ENCODE measurements at places on chromosomes 2 and 18.
A peak's percentile ranks its signal among the peaks of the same experiment; 100 is the strongest.

GRCh38 chr2:74833418-74834233 is at the start of gene HK2:
Gene HK2 (plus strand): TSS chr2:74834127. CDS start chr2:74834581, 454 bp downstream.
- peak; percentile 58 for DNase-seq

GRCh38 chr2:100160396-100160795 is 18.0 kb upstream of the AFF3 start:
- no peak for DNase-seq

- DNase-seq, result no peak
Observed at GRCh38 chr2:69947325-69947931, 14.0 kb downstream of the ASPRV1 start.

DNA sequence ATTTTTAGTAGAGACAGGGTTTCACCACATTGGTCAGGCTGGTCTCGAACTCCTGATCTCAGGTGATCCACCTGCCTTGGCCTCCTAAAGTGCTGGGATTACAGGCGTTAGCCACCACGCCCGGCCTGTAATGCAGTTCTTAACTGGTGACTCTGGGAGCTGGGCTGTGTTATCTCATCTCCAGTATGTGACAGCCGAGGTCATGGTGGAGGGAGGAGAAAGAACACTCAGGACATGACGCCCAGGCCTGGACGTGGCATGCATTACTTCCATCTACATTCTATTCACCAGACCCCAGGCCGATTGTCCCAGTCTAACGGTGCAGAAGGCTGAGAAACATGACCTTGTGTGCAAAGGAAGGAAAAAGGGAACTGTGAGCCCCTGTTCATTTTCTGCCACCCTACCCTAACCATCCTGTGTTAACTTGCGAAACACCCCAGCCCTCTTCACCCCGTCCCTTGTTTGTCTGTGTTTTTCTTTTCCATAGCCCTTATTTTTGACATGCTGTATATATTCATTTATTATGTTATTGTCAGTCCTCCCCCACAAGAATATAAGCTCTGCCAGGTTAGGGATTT is 88.1 kb upstream of the ASAP2 start:
- DNase-seq, result no peak

GRCh38 chr2:85288244-85288725 is 39.5 kb downstream of the TGOLN2 start:
- peak; percentile 59 for DNase-seq

GRCh38 chr2:186911551-186912085 is 62.6 kb upstream of the ZSWIM2 start:
- DNase-seq, result no peak

DNA sequence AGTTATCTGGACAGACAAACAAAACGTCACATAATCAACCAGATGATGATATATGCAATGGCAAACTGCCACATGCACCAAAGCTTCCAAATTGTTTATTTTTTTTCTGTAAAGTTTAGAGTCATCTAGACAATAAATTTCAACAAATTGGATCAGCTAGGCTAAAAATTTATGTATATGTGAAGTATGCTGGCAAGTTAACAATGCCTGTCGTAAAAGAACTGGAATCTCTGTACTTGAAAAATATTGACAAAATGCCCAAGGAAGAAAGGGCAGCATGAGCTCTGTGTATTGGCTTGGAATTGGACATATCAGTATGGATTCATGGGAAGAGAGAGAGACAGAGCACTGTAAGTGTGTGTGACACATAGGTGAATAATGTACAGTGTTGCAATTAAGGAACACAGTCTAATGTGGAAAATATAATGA is 309.8 kb downstream of the ERBB4 start:
- no peak for DNase-seq

GRCh38 chr2:218305383-218305782 is 13.1 kb upstream of the TMBIM1 start:
- DNase-seq, result no peak

DNA sequence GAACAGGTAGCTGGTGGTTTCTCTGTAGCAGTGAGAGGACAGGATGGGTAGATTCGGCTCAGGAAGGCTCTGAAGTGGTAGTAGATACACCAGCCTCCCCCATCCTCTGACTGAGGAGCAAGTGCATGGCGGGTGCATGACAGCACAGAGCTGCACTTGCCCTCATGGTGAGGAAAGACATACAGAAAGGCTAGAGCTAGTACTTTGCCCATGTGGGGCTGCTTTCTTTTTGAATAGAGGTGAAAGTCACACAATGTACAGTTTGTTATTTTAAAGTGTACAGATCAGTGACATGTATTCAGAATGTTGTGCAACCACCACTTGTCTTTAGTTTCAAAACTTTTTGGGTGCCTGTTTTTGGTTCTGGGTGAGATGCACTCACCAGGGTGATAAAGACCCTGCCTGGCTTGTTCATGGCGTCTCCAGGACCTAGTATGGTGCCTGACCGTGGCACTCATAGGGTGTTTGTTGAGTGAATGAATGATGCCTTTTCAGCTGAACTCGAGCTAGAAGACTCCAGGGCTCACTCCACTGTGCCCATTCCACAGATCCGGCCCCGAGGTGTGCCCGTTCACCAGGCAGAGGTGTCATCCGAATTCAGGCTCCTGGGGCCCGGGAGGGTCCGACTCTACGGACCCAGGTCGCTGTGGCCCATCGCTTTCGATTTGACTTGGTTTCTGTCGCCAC is 421 bp upstream of the VAMP5 start:
- DNase-seq, result no peak

DNA sequence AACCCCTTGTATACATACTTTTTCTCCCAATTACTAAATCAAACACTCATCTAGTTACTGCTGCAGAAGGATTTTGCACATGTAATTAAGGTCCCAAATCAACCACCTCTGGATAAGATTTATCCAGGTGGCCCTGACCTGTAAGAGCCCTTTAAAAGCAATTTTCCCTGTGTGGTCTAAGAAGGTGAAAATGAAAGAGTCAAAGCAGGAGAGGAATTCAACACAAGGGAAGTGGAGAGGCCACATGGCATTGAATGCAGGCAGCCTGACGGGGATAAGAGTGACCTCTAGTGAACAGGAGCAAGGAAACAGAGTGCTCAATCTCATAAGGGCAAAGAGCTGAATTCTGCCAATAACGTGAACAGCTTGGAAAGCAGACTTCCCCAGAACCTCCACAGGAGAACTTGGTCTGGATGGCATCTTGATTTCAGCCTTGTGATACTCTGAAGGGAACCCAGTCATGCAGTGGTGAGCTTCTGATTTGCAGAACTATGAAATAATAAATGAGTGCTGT is 27.2 kb downstream of the PPP3R1 start:
- DNase-seq, result peak; percentile 46

- DNase-seq, result no peak
Observed at GRCh38 chr2:175004730-175004979, 526 bp downstream of the CHN1 start.

DNA sequence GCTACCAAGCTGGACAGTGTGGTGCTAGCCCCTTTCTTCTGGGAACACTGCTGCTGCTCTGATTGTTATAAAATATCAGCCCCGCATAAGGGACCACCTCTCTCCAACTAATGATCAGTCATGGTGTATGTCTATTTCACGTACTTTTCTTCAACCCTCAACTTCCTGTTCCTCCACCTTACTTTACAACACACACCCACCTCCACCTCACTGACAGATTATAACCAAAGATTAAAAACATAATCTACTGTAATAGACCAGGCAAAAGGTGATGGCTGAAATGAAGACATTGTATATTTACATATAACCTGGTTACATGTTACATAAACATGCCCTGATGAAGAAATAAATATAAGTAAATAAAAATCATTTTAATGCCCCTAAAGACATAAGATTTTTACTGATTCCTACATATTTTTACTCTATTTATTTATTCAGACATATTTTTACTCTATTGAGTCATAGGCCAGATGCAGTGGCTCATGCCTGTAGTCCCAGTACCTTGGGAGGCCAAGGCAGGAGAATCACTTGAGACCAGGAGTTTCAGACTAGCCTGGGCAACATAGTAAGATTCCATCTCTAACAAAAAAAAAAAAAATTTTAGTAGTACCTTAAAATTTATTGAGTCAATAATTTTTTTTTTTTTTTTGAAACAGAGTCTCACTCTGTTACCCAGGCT is 12.8 kb downstream of the STK39 start:
- DNase-seq, result no peak

- DNase-seq, result no peak
Observed at GRCh38 chr2:64062840-64063239, 43.6 kb upstream of the VPS54 start.

- DNase-seq, result no peak
Observed at GRCh38 chr2:237045449-237045848, 40.2 kb upstream of the COPS8 start.

- DNase-seq, result no peak
Observed at GRCh38 chr2:9652267-9652666, 21.5 kb upstream of the YWHAQ start.

DNA sequence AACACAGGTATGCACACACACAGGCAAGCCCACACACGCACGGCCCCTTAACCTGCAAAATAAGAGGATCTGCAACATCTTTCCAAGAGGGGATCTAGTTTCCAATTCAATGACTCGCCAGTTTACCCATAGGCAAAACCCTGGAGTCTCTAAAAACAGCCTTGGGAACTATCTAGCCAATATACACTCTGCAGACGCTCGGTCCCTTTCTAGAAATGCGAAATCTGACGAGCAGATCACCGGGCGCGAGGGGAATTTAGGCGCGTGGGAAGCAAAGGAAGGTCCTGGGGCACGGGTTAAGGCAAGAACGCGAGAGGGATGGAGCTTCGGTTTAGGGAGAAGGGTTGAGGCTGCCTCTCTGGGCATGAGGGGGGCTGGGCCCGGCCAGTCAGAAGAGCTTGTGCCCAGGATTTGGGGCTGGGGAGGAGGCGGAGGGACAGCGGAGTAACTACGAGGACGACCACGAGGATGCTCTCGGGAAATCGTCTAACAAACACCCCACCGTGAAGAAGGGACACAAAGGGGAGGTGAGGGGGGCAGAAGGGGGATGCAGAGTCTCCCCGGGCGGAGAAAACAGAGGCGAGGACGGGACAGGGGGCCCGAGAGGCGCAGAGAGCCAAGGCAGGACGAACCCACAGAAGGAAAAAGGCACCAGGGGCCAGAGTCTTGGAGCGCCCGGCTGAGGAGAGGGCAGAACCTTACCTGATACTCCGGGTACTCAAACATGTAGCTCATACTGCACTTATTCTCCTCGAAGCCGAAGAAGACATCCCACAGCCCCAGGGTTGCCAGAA is 542 bp downstream of the PGAP1 start:
- no peak for DNase-seq

DNA sequence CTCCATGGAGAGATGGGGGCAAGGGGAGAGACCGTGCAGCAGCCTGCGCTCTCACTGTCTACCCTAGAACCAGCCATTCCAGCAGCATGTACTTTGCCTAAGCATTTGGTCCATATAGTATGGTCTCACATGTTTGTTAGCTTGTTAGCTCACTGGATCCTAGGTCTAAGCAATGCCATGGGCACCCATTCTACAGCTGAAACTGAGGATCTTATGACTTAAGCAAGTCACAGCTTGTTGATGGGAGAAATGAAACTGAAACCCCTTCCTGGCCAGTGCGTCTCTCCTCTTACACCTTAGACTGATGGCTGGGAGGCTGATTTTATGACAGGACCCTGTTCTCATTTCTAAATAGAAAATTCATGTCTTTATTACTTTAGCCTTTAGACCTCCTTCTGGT is 90.1 kb downstream of the EPAS1 start:
- no peak for DNase-seq

DNA sequence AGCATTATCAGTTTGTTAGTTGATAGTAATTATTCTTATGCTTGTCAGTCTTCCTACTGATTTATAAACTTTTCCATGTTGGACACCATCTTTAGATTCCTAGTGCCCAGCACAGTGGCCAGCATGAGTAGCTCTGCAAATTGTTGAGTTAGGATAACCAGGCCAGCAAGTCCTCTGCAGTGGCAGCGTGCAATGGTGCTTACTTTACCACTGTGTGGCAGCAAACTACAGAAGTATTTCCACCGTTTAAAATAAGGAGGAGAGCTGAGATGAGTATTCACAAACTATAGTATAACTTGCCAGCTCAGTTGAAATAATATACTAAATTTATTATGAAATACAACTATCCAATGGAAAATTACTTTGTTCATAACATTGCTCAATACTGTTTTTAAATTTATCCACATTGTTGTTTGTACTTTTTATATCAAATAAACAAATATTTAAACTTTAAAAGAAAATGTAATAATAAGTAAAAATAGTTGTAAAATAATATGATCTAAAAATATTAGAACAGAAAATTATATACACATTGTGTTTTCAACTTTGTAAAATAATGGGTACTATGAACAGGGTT is 9.3 kb upstream of the THADA start:
- DNase-seq, result peak; percentile 27

DNA sequence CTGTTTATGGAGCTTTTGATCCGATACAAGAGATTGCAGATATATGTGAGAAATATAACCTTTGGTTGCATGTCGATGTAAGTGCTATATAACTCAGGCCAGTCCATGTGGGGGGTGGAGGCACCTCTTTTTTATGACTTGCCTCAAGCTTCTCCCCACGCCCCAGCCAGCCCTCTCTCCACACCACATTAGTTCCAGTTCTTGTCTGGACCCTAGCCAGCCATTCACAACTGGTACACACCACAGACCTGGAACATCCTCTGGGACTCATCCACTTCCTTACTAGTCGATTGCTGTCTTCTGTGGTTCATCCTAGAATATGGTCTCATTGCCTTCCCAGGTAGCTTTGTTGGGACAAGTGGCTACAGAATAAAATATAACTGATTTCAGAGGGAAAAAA is 31.0 kb downstream of the GAD1 start:
- DNase-seq, result no peak

DNA sequence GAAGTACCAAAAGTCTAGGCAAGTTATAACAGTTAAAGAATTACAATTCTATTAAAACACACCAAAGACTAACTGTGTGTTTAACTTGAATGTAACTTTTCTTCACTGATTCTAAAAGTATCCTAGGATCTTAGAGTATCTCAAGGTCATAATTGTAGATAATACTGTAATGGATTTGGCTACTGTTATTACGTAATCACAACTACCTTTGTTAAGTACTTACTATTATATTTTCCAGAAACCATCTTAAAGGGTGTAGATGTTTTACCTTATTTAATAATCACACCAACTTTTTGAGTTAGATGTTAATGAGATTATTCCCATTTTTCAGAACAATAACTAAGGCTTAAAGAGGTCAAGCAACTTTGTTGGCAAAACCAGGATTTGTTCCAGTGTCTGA is 161.3 kb upstream of the REG3A start:
- no peak for DNase-seq

- no peak for DNase-seq
Observed at GRCh38 chr2:71190656-71191569, 36.0 kb downstream of the PAIP2B start.

DNA sequence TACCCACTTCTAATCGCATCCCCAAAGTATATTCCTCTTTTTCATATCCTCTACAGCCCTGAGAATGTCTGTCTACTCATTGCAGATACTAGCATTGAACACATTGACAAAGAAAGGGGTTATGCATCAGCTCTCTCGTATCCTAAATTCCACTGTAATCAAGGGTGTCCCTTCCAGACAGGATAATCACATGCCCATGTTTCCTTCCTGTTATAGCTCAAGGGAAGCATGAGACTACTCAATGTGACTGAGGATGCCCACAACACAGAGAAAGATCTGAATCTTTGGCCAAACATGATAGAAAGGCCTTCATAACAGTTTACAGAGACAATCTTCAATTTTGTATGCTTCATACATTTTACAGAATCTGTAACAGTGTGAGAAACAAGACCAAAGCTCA is 69.2 kb downstream of the HIBCH start:
- DNase-seq, result no peak
